ENCODE measurements at places on chromosomes 3 and 15.

DNA sequence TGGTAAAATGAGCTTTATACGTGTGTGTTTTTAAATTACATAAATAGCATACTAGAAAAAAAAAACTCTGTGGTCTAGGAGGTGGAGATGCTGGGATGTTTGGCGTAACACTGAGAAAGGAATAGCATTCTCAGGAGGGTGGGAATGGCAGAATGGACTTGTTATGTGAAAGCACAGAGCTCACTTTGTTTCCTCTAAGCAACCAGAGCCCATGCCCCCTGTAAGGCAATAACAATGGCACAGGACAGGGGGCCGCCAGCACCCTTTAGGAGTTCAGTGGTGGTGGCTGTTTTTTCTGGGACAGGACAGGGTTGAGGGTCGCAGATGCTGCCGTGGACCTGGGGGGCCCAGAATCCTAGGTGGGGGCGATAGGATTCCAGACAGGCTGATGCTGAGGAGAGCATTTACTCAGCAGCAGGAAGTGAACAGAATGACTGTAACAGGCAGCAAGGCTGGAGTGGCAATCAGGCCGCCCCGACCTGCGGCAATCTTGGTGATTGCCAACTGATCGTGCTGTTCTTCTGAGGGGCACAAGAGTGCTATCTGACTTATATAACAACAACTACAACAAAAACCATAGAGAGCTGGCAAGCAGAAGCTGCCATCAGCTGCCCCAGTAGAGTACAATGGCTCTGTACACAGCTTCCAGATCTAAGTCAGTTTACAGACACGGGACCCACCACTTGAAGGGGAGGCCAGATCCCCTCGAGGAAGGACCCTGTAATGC is 160.4 kb downstream of the UACA start:
- DNase-seq = no peak

DNA sequence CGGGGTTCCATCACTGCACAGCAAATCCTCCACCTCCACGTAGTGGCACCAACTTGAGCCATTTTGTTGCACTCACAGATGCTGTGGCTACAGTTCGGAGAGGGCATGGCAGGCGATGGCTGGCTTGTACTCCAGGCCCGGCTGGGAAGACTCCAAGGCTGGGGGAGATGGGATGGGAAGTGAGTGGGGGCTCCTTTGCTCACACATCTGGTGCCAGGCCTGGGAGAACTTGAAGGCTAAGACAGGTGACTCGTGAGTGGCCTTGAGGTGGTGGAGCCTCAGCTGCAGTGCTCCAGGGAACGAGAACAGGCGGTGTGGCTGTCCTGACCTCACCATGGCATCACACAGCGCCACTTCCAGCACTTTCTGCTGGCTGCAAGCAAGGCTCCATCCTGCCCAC is 87.9 kb downstream of the PLXNA1 start:
- DNase-seq = no peak

DNA sequence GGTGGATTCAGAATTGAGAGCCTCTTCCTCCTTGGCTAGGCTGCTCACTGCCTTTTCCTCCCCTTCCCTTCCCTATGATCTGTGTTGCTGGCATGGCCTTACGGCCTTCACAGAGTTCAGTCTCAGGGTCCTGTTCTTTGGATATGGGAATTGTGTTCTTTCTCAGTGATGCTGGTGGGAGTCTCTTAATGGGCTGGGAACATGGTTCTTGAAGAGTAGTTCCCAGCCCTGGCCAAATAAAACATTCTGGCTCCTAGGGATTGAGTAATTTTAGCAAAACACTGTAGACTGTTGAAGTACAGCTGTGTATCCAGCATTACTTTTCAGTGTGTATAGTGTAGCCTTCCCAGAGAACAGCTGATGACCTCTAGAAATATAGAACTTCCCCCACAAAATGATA is 22.6 kb upstream of the FILIP1L start:
- DNase-seq = no peak

DNA sequence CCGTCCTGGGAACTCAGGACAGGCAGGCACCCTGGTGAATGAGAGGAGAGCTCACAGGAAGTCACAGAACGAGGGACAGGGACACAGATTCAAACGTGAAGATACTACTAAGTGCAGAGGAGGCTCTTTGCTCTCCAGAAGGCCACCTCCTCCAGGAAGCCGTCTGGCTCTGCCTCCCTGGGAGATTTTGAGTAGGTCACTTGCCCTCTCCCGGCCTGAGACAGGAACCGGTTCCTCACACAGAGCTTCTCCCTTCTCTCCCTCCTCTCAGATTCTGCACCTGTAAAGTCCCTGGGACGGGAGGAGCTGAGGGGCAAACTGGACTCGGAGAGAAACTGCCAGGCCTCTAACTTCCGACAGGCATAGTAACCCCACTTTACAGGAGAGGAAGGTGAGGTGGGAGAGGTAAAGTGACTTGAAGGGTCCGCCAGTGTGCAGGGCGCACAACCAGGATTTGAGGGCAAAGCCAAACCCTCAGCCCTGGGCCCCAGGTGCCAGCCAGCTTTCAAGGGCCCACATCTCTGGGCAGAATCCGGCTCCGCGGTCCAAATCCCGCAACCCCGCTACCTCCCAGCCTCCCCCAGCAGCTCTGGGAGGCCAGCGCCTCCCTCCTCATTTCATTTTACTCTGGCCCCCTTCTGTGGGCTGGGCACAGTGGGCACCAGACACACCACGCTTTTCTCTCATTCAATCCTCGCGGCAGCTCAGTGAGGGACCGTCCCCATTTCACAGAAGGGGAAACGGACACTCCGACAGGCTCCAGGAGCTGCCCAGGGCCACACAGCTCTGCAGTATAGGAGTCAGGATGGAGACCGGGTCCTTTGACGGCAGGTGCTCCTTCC is 150.2 kb downstream of the SMAD6 start:
- DNase-seq = no peak

DNA sequence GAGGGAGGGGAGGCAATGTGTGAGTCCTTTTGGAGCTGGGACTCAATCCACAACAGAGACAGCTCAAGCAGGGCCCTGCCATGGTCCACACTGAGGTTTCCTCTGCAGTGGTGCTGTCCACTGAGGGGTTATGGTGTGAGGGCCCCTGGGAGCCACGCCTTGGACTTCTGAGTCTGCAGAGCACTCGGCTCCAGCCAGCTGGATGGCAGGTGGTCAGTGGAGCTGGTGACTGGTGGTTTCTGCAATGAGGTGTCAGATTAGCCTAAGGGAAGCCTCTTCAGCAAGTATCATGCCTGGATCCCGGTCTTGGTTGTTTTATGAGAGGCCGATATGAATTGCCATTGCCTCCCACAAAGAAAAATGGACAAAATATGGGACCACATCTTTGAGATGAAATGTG is 21.7 kb downstream of the LSM3 start:
- peak; percentile 39 for DNase-seq

DNA sequence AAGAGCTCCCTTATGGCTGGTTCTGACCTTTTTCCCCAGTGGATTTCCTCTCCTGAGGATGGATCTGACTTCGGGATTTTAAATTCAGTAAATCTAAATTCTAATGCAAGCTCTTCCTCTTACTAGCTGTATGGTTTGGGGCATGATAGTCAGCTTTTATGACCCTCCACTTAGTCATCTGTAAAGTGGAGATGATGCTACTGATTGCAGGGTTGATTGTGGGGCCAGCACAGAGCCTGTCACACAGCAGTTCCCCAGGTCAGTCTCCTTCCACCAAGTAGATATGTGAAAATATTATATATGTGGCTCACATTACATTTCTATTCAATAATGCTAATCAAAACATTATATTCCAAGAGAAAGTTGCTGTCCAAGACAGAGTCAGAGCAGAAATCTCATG is 141.3 kb upstream of the UBE2E1 start:
- peak; percentile 70 for DNase-seq

GRCh38 chr3:19527746-19528145 is 379.4 kb downstream of the KCNH8 start:
- DNase-seq = no peak

- no peak for DNase-seq
Observed at GRCh38 chr3:100319951-100320350, 14.6 kb upstream of the NIT2 start.

GRCh38 chr3:101876142-101876541 is 26.8 kb downstream of the NFKBIZ start:
- DNase-seq = no peak

DNA sequence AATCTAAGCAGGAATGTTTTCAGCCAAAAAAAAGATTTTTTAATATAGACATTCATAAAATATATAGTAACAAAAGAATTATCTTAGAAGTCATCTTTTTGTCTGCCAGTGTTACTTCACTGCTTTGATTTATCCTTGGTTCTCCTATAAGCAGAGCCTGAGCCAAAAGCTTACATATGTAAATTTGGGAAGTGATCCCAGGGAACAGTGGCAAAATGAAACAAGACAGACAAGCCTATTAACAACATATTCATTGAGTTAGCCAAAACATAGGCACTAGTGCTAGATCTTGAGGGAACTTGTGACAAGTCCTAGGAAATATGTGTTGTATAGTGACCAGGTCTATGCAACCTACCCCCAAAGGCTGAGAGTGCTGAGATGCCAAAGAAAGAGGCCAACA is 11.3 kb downstream of the GTPBP8 start:
- DNase-seq = no peak

DNA sequence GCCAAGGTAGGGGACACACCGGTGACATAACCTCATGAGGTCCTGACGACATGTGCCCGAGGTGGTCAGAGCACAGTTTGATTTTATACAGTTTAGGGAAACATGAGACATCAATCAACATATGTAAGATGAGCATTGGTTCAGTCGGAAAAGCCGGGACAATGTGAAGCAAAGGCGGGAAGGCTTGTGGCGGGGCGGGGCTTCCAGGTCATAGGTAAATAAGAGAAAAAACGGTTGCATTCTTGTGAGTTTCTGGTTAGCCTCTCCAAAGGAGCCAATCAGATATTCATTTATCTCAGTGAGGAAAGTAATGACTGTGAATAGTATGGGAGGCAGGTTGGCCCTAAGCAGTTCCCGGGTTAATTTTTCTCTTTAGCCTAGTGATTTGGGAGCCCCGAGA is 271.7 kb upstream of the ATP10A start:
- DNase-seq = no peak

DNA sequence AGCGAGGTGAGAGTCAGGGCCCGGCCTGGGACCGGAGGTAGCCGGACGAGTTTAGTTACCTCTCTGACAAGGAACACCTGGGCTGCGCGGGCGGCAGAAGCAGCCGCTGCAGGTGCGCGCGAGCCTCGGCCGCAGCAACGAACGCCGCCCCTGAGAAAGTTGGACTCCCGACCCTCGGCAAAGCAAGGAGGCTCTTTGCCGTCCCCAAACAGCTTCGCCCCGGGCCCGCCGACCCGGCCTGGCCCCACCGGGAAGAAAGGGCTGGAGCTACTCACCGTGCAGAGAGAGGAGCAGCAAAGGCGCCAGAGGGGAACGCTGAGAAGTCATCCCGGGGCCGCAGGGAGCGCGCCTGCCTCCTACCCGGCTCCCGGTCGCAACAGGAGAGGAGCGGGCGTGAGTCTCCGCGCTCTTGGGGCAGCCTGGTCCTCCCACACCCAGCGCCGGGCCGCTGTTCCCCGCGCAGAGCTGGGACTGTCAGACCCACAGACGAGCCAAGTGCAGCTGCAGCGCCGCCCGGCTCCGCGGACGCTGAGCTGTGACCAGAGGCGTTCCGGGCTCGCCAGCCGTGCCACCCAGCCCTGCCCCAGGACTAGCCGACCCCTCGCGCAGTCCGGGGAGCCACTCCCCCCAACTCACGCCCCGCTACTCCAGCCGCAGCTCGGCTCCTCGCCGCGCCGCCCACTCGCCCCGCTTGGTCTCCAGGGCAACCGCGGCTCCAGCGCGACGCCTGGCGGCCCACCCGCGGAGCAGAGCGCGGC is at the start of gene IGSF11:
TSS of gene IGSF11 (minus strand) at position 591 of the 758 bp plus-strand sequence. CDS start at position 327, 264 bp downstream.
- DNase-seq = peak; percentile 48

- no peak for DNase-seq
Observed at GRCh38 chr3:20008646-20009045, 3.4 kb downstream of the PP2D1 start.

GRCh38 chr15:25742041-25742730 is 120.9 kb downstream of the ATP10A start:
- no peak for DNase-seq

GRCh38 chr3:43159131-43159875 is 53.4 kb upstream of the POMGNT2 start:
- no peak for DNase-seq

DNA sequence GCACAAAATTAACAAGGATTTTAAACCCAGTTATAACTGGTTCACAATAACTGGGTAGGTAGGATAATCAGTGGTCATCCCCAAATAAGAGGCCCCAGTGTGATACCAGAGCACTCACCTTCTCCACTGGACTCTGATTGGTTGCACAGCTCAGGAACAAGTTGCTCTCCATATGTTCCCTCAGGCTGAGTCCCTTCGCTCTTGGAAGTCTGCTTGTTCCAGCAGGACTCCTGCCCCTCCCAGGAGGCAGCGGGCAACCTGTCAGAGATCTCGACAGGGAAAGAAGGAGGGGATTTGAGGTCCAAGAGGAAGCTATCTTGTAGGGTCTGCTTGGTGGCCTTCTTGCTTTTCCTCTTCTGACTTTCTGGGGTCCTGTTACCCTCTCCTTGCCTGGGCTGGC is 51.6 kb upstream of the HEG1 start:
- DNase-seq = no peak

DNA sequence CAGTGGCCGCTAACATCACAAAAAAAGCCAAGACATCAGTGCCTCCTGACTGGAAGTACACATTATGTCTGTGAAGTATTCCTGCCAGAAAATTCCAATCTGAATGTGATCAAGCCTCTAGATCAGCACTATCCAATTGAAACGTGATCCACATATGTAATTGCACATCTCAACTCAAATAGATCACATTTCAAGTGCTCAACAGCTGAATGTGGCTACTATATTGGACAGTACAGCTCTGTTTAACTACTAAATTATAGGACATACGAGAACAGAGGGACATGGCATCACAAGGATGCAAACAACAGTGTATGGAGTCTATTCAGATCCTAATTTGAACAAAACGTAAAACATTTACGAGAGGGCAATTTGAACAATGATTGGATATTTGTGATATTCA is 542 bp upstream of the UBAP1L start:
- DNase-seq = no peak

DNA sequence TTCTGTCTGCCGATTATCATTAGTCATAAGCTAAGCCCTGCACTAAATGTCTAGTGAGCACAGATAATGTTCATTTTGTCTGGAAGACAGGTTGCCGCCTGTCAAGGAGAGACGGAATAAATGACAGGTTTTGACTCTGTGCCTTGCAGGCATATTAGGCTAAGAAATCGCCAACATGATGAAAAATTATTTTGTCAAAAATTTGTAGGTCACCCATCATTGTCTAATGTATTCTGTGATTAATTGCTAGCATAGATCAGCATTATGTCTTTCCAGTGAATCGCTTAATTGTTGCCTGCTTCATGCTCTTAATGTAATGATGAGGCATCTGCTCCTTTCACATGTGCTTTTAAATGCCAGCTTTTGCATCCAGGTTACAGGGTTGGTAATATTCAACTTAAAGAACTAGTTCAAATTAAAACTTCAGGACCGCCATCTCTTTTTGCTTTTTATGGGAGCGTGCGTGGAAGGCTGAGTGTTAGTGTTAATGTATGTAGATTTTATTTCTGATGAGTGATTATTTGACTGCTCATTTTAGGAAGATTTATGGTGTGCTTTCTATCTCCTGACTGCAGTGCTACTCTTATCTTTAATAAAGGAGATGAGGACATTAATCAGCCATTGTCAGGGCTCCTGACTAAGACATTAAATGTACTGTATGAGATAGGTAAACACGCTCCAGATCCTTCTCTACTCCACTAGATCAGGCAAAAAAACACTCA is 120.8 kb upstream of the MEIS2 start:
- DNase-seq = no peak

- no peak for DNase-seq
Observed at GRCh38 chr3:53202331-53203015, 41.5 kb downstream of the PRKCD start.

- no peak for DNase-seq
Observed at GRCh38 chr3:52248165-52248541, 2.6 kb downstream of the PPM1M start.

GRCh38 chr3:126338790-126339288 is 18.4 kb downstream of the KLF15 start:
- no peak for DNase-seq

Data from EL (cell line).